Stimulated activated CD4-positive, alpha-beta T cell treated with anti-CD3 and anti-CD28 coated beads, Interleukin-2, amount 100 ng/mL, for 4 hours (primary cell): ENCODE measurements at places on chromosomes 11 and 22.

DNA sequence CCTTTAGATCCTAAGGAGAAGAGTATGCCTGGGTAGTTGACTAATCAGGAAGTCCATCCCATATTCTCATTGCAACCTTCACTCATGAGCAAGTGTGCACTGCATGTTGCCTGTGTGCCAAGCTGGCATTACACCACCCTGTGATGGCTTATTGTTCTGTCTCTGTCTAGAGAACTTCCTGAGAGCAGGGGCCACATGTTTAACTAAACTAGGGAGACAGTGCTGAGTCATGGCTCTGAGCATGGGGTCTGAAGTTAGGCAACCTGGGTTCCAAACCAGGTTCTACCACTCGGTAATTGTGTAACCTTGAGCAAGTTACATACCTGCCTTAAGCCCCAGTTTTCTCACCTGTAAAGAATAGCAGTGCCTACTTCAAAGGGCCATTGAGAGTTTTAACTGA is 39.6 kb downstream of the CSNK2A3 start:
- no peak for DNase-seq

DNA sequence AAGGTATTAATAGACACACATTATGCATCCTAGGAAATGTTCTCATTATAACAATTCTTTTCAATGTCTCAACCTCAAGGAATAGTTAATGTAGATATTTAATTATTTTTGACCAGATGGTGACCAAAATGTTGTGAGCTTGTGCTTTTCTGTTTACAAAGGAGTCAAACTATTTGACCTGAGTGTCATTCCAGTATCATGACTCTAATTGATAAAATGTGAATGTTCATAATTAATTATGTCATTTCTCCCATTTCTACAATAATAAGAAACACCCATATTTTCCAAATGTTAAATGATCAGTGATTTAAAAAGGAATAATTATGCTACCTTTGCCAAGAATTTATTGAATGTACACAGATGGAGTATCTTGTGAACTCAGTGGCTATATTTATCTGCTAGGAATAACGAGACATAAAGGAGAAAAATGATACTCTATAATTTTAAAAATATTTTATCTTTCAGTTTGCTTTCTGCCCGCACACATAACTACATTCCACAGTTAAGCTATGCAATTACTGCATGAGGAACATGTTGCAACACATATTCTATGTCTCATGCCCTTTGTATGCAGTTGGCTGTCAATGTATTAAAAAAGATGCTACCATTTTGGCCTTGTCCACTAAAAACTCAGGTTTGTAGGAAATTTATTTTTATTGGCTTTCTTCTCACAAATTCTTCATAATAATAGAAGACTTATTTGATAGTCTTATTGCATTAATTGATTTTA is 376.7 kb upstream of the CCDC179 start:
- DNase-seq: no peak

DNA sequence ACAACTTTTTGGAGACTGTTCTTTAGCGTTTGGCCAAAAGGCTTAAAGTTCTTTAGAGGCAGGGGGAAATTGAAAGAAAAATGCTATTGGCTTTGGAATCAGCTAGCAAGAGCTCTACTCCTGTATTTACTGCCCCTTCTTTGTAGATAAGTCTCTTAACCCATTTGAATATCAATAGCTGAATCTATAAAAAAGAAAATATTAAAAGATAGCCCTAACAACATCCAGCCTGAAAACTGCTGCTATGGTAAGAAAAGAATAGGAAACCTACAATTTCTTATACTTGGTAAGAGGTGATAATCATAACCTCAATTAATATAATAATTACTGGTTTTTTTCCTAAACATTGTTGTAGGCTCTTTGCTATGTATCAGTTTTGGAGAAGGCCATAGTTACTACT is at the start of gene OR5B12:
Gene OR5B12, minus strand, starts transcription at position 101 of the 400 bp plus-strand sequence. CDS start 2,085 bp downstream, outside the sequence.
- no peak for DNase-seq

- no peak for DNase-seq
These were observed 48.8 kb downstream of the OSBP2 start for GRCh38 chr22:30743257-30744020.

DNA sequence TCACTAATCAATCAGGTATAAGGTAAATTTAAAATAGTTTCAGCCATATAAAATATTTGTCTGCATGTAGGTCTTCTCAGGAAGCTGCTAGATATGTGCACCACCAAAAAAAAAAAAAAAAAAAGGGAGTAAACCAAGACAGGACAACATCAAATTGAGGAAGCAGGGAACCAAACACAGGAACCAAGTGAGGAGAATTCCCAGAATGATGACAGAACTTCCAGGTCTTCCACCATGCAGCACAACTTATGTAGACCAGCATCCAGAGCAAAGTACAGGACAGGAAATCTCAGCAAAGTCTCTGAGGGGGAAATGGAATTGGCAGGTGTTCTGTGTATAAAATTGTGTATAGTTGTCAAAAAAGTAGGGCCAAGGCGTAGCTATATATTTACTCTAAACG is 101.2 kb upstream of the CTSC start:
- no peak for DNase-seq

DNA sequence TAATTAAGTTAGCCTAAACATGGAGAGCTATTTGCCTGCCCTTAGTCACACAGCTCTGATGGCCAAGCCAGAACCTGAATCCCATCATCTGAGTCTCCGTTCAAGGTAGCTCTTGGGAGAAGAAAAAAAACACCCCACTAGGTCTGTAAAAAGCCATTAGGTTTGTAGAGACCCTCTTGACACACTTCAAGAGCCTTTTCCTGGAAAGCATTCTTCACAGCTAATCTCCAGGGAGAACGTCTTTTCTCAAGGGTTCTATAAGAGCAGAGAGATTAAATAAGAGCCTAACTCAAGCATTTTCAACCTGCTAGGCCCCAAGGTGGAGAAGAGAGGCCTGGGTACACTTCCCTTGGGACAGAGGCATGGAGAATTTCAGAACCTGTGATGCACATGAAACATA is 61.6 kb upstream of the NAV2 start:
- DNase-seq: no peak

- DNase-seq: no peak
These were observed 33.9 kb downstream of the MMP20 start for GRCh38 chr11:102591160-102591718.

GRCh38 chr11:48024635-48025071 is 44.3 kb downstream of the PTPRJ start:
- DNase-seq: no peak

DNA sequence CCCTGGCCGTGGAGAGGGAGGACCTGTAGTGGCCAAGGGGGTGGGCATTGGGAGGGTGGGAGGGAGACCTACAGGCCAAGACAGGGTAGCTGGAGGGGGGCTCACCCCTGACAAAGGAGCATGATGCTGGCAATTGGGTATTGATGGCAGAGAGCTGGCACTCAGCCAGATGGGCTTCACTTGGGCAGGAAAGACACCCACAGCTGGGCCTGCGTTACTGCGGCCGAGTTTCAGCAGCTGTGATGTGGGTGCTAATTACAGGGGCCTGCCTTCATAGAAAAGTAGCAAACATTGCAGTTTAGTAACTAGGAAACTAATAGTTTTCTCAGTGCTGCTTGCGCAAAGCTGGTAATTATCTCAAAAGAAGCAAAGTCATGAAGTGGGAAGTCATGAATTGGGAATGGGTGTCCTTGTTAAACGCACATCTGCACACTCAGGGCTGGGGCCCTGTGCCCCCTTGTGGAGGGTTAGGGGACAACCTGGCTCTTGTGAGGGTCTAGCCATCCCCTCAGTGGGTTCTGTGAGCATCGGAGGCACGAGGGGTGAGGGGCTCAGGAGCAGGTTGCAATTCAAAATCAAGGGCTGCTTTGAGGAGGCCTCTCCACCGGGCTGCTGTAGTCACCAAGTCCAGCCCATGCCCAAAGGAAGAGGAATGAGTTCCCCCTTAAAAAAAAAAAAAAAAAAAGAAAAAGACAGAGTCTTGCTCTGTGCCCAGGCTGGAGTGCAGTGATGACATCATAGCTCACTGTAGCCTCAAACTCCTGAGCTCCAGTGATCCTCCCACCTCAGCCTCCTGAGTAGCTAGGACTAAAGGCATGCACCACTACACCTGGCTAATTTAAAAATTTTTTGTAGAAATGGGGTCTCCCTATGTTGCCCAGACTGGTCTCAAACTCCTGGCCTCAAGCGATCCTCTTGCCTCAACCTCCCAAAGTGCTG is 24.4 kb upstream of the TXNRD2 start:
- no peak for DNase-seq

GRCh38 chr11:110027627-110028371 is 65.4 kb upstream of the ZC3H12C start:
- no peak for DNase-seq

GRCh38 chr11:34027516-34028408 is 23.8 kb upstream of the CAPRIN1 start:
- DNase-seq: no peak

DNA sequence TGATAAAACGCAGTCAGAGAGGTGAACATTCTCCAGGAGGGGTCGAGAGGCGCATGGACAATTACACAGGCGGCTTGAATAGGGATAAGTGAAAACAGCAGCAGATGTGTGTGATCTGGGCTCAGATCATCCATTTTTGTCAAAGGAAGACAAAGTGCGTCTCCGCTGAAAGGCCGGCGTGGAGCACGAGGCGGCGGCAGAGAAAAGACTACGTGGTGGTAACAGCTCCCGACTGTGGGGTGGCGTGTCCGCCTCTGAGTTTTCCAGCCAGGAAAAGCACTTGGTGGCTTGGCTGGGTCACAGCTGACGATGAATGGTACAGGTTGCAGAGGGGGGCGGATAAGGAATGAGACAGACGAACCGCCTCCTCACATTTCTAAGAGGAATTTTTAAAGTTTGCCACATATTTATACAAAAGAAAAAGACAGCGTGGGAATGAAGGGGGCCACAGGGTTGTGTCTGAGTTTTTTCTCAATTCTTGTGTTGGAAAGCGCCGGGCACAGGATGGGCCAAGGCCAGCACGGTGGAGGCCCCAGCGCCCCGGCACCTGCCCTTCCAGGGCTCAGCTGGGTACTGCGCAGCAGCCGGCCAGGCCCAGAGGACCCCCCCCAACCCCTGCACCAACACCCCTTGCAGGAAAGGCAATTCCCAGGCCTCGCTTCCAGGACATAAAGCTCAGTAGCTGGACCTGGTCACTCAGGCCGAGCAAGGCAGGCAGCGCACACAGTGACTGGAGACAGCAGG is 80.4 kb downstream of the TRMU start:
- DNase-seq: no peak

DNA sequence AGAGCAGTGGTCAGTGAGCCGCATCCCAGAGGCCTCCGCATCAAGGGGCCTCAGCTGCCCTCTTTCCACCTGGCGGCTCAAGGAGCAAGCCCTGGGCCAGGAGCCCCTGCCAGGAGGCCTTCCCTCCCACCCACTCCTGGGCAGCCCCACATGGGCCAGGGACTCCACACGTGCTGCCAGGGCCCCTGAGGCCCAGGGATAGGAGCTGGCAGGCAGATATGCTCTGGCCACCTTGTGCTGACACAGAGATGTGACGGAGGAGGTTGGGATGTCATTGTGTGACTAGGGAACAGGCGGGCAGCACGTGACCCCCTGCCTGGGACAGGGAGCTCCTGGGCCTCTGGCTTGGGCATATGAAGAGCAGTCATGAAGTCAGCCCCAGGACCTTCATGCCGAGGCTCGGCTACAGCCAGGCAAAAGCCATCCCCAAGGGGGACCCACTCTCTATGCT is 77.9 kb downstream of the PIWIL3 start:
- DNase-seq: no peak

GRCh38 chr11:115197433-115197832 is 306.8 kb downstream of the CADM1 start:
- no peak for DNase-seq

- DNase-seq: no peak
These were observed 17.2 kb upstream of the C1QTNF4 start for GRCh38 chr11:47611348-47611794.

DNA sequence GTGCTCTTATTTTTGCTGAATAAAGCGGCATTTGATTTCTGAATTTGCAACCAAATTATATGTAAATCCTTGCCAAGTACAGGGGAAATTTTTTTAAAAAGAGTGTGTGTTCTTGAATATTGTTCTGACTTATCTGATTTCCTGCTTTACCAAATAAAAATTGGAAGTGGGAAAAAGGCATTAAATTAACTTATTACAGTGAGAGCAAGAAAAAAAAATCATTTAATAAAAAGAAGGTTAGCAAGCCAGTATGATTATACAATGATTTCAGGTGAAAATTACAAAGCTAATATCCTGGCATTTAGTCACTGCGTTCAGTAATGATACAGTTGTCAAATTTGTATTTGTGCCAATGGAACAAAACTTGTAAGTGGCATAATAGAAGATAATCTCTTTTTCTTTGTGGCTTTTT is 82.1 kb upstream of the PPARA start:
- no peak for DNase-seq

GRCh38 chr11:44625759-44626523 is 60.5 kb downstream of the CD82 start:
- no peak for DNase-seq

GRCh38 chr11:36718451-36718850 is 120.4 kb upstream of the RAG2 start:
- no peak for DNase-seq

- no peak for DNase-seq
These were observed 646 bp upstream of the PATZ1 start for GRCh38 chr22:31346733-31347250.

DNA sequence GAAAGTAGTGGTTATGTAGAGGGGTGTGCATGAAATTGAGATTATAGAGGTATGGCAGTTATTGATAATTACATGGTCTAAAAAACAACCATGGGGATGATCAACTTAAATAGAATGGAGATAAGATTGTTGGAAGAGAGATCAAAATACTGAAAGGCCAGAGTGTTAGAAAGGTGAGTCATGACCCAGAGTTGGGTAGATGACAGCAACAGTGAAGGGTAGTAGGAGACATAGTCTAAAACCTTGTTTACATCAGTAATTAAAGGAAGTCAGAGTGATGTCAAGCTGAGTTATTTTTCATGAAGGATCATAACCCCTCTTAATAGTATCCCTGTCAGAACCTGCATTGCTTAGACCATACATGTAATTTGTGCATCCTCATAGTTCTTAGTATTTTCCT is 110.9 kb downstream of the ELP4 start:
- no peak for DNase-seq

- no peak for DNase-seq
These were observed 64.3 kb upstream of the SHANK2 start for GRCh38 chr11:71316701-71317100.

DNA sequence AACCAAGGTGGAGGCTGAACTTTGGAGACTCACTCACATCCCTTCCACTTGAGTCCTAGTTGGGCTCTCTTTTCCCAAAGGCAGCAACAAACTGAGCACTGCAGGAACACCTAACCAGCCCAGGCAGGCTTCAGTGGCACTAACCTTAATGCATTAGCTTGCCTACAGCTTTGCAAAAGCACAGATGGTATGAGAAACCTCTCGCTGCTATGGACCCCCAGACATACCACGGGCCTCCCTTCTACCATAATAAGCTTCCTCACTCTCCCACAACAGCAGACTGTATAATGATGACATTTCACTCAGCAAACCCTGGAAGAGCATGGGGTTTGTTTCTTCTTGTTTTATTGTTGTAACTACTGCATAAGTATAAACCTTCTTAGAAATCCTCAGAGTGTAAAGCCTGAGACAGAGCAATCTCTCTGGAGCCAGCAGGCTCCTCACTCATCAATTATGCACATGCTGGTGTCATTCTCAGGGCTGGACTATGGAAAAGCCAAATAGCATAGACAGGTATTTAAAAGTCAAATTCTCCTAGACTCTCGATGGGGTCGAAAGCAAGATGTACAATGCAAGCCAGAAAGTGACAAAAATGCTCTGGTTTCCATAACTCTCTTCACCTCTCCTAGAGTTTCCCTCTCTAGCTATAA is 167.6 kb downstream of the NXPE2 start:
- DNase-seq: no peak
